AML-193 (cell line): ENCODE measurements at places on chromosomes 5 and 9.

- DNase-seq, result no peak
These were observed 75.0 kb downstream of the TTC39B start for GRCh38 chr9:15231788-15232635.

DNA sequence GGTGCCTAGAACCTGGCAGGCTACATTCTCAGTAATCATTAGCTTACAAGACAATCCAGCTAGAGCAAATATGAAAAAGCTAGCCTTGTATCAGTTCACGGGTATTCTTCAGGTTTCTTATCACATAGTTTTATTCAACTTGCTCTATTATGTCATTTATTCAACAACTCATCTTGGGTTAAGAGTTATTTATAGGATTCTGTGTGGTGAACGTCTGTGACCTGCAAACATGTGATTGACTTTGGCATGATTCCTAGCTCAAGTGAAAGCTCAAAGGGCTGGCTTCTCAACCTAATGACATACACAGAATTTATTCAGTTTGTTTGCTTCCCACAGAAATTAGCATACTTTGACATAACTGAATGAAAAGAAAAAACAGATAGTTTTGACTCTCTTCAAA lies 173.1 kb downstream of the PLPPR1 start:
- DNase-seq, result no peak

- no peak for DNase-seq
These were observed 4.5 kb downstream of the DUSP1 start for GRCh38 chr5:172766287-172767108.

- DNase-seq, result no peak
These were observed 2.3 kb downstream of the ADRB2 start for GRCh38 chr5:148828511-148829247.

DNA sequence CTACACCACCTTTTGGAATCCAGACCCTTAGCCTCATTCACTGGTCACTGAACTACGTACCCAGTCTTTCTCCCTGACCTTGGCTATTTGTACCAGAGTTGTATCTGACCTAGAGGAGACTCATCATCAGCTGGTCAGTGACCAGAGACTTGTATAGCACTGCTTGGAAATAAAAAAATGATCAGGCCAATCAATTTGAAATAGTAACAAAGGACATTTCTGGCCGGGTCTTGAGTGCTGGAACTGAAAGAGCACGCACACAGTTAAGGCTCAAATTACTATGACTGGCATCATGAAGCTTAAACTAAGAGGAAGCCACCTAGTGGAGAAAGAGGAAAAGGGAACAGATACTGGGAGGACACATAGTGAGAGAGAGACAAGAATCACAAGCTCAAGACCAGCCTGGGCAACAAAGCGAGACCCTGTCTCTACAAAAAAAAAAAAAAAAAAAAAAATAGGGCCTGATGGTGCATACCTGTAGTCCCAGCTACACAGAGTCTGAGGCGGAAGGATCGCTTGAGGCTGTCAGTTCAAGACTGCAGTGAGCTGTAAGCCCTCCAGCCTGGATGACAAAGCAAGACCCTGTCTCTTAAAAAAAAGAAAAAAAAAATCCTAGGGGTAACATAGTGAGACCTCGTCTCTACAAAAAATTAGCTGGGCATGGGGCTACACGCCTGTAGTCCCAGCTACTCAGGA lies 12.8 kb upstream of the SRP19 start:
- DNase-seq, result peak; percentile 79

DNA sequence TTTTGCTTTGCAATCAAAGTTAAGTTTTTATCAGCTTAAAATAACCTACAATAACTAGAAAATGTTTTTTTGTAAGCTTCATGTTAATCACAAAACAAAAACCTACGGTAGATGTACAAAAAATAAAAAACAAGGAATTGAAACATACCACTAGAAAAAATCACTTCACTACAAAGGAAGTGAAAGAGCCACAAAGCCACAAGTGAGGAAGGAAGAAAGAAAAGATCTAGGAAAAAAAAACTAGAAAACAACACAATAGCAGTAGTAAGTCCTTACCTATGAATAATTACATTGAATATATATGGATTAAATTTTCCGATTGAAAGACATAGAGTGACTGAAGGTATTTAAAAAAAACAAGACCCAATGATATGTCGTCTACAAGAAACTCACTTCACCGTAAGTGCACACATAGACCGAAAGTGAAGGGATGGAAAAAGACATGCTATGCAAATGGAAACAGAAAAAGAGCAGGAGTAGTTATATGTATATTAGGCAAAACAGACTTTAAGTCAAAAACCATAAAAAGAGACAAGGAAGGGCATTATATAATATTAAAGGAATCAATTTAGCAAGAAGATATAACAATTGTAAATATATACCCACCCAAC lies 13.4 kb upstream of the ZDHHC21 start:
- DNase-seq, result no peak

DNA sequence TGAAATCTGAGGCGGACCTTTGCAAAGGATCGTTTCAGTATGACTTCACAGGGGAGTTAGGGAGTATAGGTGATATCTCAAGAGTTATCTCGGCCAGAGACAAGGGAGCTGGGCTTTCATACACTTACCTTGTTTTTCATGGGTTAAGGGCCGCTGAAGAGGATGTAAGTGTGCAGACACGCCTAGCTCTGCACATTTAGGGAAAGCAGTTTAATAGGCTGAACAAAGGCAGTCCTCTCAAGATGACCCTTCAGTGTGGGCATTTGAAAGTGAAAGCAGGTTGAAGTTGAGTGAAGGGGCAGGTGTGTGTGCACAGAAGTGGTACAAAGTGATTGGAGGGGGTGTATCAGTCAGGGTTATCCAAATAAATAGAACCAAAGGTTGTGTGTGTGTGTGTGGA lies 33.1 kb upstream of the PRXL2C start:
- DNase-seq, result no peak

- no peak for DNase-seq
These were observed 6.3 kb upstream of the ATG10 start for GRCh38 chr5:81965524-81965923.

DNA sequence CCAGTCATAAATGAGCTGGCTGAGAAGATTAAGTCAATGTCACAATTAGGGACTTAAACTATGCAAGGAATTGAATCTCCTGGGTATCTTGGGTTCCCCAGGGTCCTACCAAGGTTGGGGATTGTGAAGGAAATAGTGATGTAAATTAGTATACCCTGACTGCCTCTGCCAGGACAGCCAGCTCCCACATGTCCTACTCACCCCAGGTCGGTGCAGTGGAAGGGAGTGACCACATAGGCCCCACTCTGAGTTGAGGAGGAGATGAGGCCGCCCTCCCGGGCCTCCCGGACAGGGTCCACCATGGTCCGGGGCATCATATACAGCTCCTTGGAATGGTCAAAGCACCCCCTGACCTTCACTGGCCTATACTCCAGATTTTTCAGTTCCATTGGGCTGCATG lies 2.7 kb downstream of the SURF1 start:
- no peak for DNase-seq

- DNase-seq, result no peak
These were observed 7.9 kb downstream of the SLC6A3 start for GRCh38 chr5:1437226-1437829.

- no peak for DNase-seq
These were observed 129.4 kb upstream of the OR13F1 start for GRCh38 chr9:104374711-104375110.

DNA sequence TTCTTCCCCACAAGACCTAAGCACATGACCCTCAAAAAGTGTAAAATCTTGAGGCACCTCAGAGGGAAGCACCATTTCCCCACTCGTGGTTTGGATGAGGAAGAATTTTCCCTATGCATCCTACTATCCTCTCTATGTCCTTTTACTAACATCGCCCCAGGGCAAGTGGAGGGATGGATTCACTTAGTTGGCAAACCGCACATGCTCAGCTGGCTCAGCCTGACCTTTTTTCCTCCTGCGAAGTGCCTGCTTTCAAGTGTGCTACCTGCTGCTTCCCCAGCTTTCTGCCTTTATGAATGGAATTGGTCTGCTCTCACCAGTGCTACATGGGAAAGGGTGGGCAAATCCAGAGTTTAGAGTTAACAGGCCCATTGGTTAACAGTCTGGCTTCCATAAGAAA lies 56.6 kb upstream of the IFNK start:
- DNase-seq, result no peak

- DNase-seq, result no peak
These were observed 1.8 kb downstream of the SKP2 start for GRCh38 chr5:36153726-36154125.

- DNase-seq, result no peak
These were observed 328.3 kb downstream of the TMEM167A start for GRCh38 chr5:82748688-82749460.

GRCh38 chr9:85292261-85292660 lies 449.5 kb downstream of the AGTPBP1 start:
- no peak for DNase-seq

DNA sequence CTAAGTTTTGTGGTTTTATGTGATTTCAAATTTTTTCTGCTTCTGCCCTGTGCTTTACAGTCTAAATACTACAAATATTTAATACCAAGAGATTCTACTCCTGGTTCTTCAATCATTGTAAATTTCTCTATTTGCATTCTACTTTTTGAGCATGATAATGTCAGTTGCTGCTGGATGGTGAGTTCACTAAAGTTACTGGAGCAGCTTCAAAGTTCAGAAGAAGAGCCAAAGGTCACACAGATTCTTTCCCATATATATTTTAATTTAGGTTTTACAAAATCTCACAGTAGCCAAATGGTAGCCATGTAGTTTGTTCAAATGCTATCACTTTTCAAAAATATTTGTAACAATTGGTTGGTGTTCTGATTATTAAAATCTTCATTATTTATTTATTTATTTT lies 378.7 kb downstream of the TMEM232 start:
- DNase-seq, result no peak

DNA sequence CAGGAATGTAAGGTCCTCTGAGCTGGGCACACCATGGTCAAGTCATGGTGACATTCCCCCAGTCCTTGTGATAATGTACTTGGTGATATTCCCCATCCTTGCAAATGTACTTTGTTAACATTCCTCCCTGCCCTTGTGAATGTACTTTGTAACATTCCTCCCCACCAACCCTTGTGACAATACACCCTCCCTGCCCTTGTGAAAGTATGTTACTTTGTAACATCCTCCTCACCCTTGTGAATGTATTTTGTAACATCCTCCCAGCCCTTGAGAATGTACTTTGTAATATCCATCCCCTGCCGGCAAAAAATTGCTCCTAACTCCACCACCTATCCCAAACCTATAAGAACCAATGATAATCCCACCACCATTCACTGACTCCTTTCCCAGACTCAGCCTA lies 53.3 kb downstream of the RAPGEF6 start:
- no peak for DNase-seq

DNA sequence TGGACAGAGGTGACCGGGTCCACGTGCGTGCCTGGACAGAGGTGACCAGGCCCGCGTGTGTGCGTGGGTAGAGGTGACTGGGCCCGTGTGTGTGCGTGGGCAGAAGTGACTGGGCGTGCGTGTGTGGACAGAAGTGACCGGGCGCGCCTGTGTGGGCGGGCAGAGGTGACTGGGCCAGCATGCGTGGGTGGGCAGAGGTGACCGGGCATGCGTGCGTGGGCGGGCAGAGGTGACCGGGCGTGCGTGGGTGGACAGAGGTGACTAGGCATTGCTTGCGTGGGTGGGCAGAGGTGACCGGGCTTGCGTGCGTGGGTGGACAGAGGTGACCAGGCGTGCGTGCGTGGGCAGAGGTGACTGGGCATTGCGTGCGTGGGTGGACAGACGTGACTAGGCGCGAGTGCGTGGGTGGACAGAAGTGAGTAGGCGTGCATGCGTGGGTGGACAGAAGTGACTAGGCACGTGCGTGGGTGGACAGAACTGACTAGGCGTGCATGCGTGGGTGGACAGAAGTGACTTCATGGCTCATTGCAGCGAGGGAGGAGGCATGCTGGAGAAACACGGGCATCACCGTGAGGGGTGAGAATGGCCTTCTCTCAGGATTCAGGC lies 254.1 kb upstream of the IRX4 start:
- DNase-seq, result no peak

GRCh38 chr5:139670369-139671095 lies 22.4 kb downstream of the CXXC5 start:
- DNase-seq, result no peak

- peak; percentile 3 for DNase-seq
These were observed at the start of gene PCDHB14 for GRCh38 chr5:141223112-141223783. TSS of gene PCDHB14 (plus strand) at chr5:141223343. CDS start at chr5:141223506, 163 bp downstream.

DNA sequence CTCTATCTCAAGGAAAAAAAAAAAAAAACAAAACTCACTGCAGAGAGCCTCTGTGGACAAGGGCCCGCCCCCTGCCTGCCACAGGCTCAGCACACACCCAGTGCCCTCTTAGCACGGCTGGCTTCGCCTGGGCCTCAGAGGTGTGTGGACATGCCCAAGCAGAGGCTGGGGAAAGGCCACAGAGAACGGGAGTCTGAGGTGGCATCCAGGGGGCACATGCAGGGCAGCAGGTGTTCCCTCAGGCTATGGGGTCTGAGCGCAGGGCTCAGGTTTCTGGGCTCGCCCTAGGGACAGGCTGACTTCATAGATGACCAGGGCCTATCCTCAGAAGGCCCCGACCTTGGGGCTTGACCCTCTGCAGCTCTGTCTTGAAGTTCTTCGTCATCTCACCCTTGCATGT lies 138.7 kb downstream of the ZNF354C start:
- DNase-seq, result no peak

GRCh38 chr5:177111720-177112394 lies 21.7 kb upstream of the NSD1 start:
- DNase-seq, result peak; percentile 7

DNA sequence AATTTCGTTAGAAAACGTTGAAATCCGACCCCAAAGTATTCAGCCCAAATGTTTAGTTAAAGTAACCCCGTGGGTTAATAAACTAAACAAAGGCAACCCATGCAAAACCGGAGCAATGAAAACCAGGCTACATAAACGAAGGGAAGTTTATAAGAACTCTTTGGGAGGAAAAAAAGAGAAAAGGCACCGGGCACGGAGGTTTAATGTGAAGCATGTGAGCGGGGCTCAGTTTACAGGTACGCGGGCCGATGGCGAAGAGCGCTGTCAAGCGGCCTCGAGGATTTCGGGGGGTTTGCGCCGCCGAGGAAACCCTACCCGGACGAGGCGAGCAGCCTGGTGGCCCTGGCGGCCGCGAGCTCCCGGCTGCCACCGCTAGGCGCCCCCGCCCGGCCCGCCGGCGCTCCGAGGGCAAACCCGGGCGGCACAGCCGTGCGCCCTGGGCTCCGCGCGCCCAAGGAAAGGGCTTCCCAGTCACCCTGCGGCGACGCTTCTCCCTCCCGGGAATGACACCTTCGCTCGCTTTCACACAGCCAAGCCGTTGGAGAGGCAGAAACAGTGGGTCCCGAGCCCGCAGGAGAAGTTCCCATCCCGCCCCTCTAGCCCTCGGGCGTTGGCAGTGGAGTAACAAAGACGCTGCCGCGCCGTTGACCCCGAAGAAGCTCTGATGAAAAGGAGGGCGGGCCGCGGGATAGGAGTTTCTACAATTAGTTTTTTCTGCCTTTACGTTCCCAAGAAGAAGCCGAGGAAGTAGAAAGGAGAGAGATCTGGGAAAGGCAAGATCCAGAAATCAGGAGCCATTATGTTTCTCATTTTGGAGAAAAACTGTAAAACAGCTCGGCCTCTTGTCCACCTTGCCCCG lies 126.0 kb downstream of the TMEM174 start:
- no peak for DNase-seq
